ENCODE measurements at places on chromosomes 13 and 19.

- no peak overlapping the region for H3K27ac ChIP-seq
- no peaks in the 10 kb centered on the region for H3K36me3 ChIP-seq
- DNase-seq: peak; percentile 73
- no peaks in the 10 kb centered on the region for H3K27me3 ChIP-seq
- peaks cover 11% of the 10 kb centered on the region for H3K4me1 ChIP-seq
Observed at GRCh38 chr19:40305403-40305802, 20.3 kb upstream of the AKT2 start.

DNA sequence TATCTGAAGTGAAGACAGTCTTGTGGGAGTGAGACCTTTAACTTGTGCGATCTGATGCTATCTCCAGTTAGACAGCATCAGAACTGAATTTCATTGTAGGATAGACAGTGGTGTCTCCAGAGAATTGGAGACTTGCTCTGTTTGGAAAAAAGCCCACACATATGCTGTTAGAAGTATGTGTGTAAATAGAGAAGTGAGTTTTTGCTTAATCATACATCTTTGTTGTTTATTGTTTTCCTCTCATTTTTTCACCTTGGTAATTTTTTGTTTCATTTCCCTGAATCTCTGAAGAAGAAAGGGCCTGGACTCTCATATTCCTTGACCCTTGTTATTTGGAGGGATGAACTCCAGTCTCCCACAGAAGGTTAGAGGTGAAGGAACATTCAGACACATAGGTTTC, 21.8 kb downstream of the FPR3 start:
- no peaks in the 10 kb centered on the region for H3K27me3 ChIP-seq
- no peaks in the 10 kb centered on the region for H3K4me1 ChIP-seq
- no peaks in the 10 kb centered on the region for H3K36me3 ChIP-seq
- DNase-seq: no peak

DNA sequence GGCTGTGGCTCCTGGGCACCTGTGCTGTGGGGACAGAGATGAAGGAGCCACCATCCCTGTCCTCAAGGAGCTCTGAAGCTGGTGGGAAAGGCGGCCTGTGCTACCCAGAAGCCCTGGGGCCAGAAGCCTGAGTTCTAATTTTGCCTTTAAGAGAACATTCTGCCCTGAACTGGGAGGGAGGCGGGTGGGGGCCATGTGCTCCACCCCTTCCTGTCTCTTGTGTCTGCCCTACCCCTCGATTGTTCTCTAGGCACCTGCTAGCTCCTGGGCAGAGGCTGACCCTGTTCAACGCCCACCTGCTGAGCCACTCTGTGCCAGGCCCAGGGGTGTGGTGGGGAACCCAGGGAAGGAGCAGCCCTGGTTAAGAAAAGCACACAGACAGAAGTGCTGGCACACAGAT, 5.9 kb downstream of the TRAPPC6A start:
- no peak overlapping the region for H3K27ac ChIP-seq
- H3K36me3 ChIP-seq: no peaks in the 10 kb centered on the region
- H3K4me1 ChIP-seq: no peaks in the 10 kb centered on the region
- DNase-seq: no peak
- H3K4me3 ChIP-seq: no peak overlapping the region
- H3K27me3 ChIP-seq: no peaks in the 10 kb centered on the region

DNA sequence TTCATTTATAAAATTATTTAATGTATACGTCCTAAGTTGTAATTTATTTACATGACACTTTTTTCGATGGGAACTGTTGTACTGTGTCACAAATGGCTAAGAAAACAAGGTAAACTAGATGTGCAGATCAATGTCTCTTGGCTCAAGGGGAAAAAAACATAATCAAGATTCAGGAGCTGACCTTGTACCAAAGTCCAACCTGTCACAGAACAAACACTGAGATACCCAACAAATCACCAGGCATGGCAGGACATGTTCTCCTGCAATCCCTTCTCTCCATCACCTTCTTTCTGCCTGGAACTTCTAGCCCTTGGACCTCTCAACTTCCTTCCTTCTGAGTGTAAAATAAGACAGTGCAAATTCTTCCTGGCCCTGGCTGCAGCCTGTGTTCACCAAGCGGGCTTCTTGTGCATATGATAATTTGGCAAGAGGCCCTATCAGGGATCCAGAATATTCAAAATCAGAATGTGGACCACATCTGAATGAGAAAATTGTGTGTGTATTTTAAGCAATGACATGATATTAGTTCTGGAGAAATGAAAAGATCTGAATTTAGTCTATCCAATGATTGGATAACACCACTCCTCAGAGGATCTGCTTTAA, 445.9 kb downstream of the ZNF536 start:
- H3K4me1 ChIP-seq: no peaks in the 10 kb centered on the region
- no peak overlapping the region for H3K4me3 ChIP-seq
- H3K27me3 ChIP-seq: peaks cover 4% of the 10 kb centered on the region
- no peak for DNase-seq

- no peak overlapping the region for H3K4me3 ChIP-seq
- H3K4me1 ChIP-seq: peaks cover 2% of the 10 kb centered on the region
- no peaks in the 10 kb centered on the region for H3K36me3 ChIP-seq
Observed at GRCh38 chr13:63938851-63939250, 2523.2 kb upstream of the PCDH20 start.

- H3K4me1 ChIP-seq: peaks cover 34% of the 10 kb centered on the region
- no peaks in the 10 kb centered on the region for H3K27me3 ChIP-seq
- H3K36me3 ChIP-seq: peaks cover 17% of the 10 kb centered on the region
- H3K27ac ChIP-seq: peak overlapping the region; percentile 93
- peak; percentile 79 for DNase-seq
Observed at GRCh38 chr19:6273701-6274601, 5.8 kb downstream of the MLLT1 start.

- H3K36me3 ChIP-seq: no peaks in the 10 kb centered on the region
- no peak overlapping the region for H3K4me3 ChIP-seq
- H3K27ac ChIP-seq: no peak overlapping the region
- no peak for DNase-seq
- H3K27me3 ChIP-seq: no peaks in the 10 kb centered on the region
Observed at GRCh38 chr13:25110956-25111584, 15.1 kb downstream of the PABPC3 start.

DNA sequence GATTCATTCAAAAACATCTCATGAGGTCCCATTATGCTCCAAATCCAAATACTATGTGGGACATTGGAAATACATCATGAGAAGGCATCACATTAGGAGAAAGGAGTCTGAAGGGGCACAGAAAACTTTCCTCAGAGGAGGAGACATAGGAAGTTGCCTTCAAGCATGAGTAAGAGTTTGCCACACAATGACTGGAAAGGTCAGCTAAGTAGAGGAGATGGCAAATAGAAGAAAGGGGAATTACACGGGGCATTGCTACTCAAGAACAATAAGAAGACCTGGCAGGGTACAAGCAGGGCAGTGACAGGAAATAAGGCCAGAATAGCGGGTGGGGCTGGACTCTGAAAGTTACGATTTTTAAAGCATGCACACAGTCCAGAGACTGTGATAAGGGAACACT, 231.6 kb downstream of the SPRY2 start:
- no peaks in the 10 kb centered on the region for H3K27me3 ChIP-seq
- no peak for DNase-seq
- no peak overlapping the region for H3K27ac ChIP-seq
- no peaks in the 10 kb centered on the region for H3K36me3 ChIP-seq
- H3K4me3 ChIP-seq: no peak overlapping the region
- H3K4me1 ChIP-seq: no peaks in the 10 kb centered on the region

DNA sequence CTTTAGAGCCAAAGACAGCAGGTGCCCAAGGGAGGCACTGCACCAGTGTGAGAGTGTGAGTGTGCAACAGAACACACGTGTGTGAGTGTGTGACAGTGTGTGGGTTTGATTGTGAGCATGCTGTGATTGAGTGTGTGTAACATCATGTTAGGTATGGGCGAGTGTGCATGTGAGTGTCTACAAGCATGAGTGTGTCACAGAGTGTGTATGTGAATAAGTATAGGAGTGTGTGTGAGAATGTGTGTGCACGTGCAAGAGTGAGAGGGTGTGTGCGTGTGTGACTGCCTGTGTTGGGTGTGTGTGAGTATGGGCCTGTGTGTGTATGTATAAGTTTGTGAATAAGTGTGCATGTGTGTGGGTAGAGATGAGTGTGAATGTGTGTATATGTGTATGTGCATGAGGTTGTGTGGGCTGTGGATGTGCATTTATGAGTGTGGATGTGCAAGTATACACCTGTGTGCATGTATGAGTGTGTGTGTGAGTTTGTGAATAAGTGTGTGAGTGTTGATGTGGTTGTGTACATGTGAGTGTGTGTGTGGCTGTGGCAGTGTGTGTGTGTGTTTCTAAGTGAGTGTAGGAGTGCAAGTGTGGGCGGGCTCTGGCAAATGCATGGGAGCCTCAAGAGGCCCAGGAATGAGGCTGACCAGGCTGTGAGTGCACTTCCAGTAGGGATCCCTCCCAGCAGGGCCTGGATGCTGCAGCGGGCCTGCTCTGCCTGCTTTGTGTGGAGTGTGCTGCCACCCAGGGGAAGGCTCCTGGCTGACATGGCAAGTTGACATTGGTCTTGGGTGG, 198.4 kb downstream of the COL4A1 start:
- no peak overlapping the region for H3K27ac ChIP-seq
- no peak for DNase-seq
- peaks cover 16% of the 10 kb centered on the region for H3K4me1 ChIP-seq
- H3K36me3 ChIP-seq: no peaks in the 10 kb centered on the region
- no peaks in the 10 kb centered on the region for H3K27me3 ChIP-seq
- no peak overlapping the region for H3K4me3 ChIP-seq

- H3K4me1 ChIP-seq: no peaks in the 10 kb centered on the region
- no peak for DNase-seq
- no peaks in the 10 kb centered on the region for H3K36me3 ChIP-seq
- no peaks in the 10 kb centered on the region for H3K27me3 ChIP-seq
- H3K4me3 ChIP-seq: no peak overlapping the region
- no peak overlapping the region for H3K27ac ChIP-seq
Observed at GRCh38 chr13:67087527-67087926, 142.6 kb downstream of the PCDH9 start.

DNA sequence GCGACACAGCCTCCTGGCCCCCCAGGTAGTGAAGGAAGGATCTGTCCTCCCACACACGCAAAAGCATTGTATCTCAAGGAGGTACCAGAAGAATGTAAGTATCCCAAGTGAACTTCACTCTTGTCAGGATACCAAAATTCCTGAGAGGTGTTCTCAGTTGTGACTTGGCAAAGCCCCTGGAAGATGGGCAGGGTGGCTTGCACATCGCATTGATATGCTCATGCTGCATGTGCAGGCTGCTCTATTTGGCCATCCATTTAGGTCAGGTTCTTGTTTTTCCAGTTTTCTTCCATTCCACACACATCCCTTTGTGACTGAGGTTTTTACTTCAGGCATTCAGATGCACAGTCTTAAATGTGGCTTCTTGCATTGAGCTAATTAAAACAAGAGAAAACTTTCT, 382.8 kb downstream of the FOXO1 start:
- H3K36me3 ChIP-seq: no peaks in the 10 kb centered on the region
- DNase-seq: no peak
- H3K4me1 ChIP-seq: peaks cover 10% of the 10 kb centered on the region
- H3K27me3 ChIP-seq: no peaks in the 10 kb centered on the region

DNA sequence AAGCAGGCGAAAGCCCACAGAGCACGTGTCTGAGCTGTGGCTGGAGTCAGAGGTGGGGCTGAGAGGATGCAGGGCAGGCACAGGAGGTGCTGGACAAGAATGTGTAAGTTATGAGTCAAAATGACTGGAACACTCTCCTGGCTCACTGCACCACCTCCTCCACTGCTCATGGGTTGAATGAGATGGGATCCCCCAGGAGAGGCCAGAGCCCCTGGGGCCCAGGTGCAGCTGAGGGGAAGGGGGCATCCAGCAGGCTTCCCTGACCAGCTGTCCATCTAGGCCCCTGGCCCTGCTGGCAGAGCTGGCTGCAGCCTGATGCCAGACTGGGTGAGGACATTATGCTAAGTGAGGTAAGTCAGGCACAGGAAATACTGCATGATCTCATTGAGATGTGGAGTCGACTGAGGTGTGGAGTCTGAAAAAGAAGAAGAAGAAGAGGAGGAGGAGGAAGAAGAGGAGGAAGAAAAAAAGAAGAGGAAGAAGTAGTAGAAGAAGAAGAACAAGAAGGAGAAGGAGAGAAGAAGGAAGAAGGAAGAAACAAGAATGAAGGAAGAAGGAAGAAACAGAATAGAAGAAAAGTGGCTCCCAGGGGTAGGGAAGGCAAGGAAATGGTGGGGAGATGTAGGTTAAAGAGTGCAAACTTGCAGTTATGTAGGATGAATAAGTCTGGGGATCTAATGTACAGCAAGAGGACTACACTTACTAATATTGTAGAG, 747.4 kb downstream of the UQCRFS1 start:
- H3K36me3 ChIP-seq: no peaks in the 10 kb centered on the region
- no peak for DNase-seq
- peak overlapping the region; percentile 50 for H3K27ac ChIP-seq
- no peak overlapping the region for H3K4me3 ChIP-seq

GRCh38 chr13:45341799-45342500, 967 bp upstream of the TPT1 start:
- peak overlapping the region; percentile 95 for H3K27ac ChIP-seq
- H3K27me3 ChIP-seq: no peaks in the 10 kb centered on the region
- peaks cover 70% of the 10 kb centered on the region for H3K36me3 ChIP-seq
- peaks cover 20% of the 10 kb centered on the region for H3K4me1 ChIP-seq

DNA sequence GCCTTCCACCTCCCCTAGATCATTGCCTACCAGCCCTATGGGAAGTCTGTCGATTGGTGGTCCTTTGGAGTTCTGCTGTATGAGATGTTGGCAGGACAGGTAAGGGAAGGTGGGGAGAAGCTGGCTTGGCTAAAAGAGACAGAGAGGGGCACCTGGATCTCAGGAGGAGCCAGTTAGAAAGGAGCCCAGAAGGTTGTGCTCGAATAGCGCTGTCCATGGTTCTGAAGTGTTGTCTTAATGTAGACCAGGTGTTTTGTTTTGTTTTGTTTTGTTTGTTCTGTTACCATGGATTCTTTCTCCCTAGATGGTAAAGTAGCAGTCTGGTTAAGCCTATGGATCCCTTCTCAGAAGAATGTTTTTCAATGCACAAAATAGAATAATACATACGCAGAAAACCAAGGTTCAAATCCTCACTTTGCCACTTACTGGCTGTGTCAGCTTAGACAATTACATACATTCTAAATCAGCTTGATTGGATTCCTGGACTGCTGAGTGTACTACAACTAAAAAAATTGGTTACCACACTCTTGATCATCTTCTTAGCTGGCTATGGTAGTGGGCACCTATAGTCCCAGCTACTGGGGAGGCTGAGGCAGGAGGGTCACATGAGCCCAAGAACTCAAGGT, 5.9 kb upstream of the CACNG7 start:
- H3K27ac ChIP-seq: no peak overlapping the region
- no peak overlapping the region for H3K4me3 ChIP-seq
- no peaks in the 10 kb centered on the region for H3K36me3 ChIP-seq
- H3K27me3 ChIP-seq: peaks cover 22% of the 10 kb centered on the region
- DNase-seq: no peak

DNA sequence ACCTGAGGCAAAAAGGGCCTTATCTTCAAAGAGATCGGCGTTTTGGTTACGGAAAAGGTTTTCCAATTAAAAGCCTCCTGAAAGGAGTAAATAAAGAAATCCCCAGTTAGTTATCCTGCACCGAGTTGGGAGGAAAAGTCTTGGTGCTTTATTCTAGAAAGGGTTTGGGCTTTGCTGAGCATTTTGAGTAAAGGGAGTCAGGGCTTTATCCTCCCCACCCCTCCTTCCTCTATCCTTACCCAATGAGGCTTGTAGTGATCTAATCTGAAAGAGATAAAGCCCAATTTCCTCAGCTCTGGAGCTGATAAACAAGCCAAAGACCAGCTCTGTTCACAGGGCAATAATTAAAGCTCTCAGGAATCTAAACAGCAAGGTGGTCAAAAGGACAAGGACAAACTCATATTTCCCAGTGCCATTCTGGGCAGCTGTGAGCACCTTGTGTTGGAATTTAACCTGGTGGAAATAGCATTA, 188.9 kb upstream of the TSC22D1 start:
- no peak for DNase-seq
- no peaks in the 10 kb centered on the region for H3K36me3 ChIP-seq
- no peak overlapping the region for H3K27ac ChIP-seq
- H3K4me1 ChIP-seq: peaks cover 5% of the 10 kb centered on the region
- H3K27me3 ChIP-seq: no peaks in the 10 kb centered on the region

All from RWPE2 (cell line).